ENCODE measurements at places on chromosomes 16 and 17.
A peak's percentile ranks its signal among the peaks of the same experiment; 100 is the strongest.

- DNase-seq, result no peak
Observed at GRCh38 chr16:70434484-70435260, 4.2 kb downstream of the ST3GAL2 start.

DNA sequence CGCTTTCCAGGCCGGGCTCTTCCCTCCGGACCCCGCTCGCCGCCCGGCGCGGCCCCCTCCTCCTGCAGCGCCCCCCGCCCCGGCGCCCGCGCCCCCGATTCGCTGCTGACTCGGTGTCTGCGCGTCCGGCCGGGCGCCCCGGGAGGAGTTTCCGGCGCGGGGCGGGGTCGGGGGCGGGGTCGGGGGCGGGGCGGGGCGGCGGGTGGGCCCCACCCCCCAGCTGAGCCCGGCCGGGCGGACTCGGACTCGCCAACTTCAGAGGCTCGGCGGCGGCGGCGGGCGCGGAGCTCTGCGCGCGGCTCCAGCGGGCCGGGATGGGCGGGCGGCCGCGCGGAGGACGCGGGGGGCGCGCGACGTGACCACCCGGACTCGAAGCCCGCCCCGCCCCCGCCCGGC, at the start of gene METRNL:
Gene METRNL, plus strand, starts transcription at position 258 of the 396 bp plus-strand sequence. CDS start 207 bp downstream, outside the sequence.
- DNase-seq, result peak; percentile 78

DNA sequence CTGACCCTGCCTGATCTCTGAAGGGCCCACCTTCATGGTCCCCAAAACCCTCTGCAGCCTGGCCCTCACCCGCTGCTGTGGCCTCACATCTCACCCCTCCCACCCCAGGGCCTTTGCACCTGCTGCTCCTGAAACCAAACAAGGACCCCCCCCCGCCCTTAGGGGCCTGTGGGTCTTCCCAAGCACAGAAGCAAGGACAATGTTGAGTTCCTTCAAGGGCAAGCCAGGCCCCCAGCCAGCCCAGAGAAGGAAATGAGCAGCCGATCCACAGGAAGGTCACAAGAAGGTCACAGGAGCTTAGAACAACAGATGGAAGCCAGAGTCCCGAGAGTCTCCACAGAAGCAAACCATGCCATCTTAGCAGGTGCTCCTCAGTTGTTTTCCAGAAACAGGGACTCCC, 493 bp upstream of the PDE6G start:
- no peak for DNase-seq

- no peak for DNase-seq
Observed at GRCh38 chr16:79309606-79310005, 290.9 kb downstream of the MAF start.

DNA sequence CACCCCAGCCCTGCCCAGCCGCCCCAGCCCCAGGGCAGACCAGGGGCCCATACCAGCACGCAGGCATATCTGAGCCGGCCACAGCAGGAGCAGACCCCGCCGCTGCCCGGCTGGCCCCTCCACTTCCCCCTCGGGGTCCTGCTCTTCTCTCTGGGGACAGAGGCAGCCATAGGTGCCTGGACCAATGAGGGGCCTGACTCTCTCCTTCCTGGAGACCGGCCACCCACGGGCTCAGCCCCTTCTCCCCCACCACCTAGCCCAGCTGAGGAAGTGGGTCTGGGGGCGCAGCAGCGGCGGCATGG, 3.8 kb downstream of the TMC6 start:
- no peak for DNase-seq

DNA sequence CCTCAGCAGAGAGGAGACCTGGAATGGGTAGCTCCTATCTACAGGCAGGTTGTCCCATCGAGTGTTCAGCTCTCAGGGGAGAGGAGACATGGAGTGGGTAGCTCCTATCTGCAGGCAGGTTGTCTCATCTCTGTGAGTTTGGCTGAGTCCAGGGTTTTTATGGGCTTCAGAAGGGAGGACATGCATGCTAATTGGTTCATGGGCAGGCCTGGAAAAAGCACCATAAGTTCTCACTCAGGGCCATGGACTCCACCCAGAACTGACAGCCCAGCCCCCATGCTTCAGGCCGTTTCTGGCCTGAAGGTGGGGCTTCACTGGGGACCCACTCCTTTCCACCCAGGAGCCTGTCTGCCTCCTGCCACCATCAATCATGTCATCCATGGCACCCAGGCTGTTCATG, 84.0 kb downstream of the CYB561 start:
- no peak for DNase-seq

GRCh38 chr16:87436225-87437172, 44.4 kb downstream of the MAP1LC3B start:
- DNase-seq, result no peak

DNA sequence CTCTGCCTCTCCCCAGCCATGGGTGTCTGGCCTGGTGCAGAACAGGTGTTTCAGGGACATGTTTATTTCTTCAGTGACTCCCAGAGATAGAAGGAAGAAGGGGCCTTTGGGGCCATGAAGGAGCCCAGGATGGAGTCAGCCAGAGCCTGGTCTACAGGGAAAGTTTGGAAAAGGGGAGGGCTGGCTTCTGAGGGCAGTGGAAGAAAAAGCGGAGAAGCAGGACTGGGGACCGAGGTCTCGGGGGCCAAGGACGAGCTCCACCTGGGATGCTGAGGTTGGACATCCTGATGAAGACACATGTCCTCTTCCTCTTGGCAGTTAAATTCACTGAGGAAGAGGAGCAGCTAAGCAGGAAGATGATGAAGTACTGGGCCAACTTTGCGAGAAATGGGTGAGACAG, 7.7 kb downstream of the CES2 start:
- DNase-seq, result no peak

GRCh38 chr17:60554377-60554788, 28.3 kb upstream of the APPBP2 start:
- DNase-seq, result peak; percentile 66

- no peak for DNase-seq
Observed at GRCh38 chr16:26649381-26650045, 417.2 kb upstream of the C16orf82 start.

DNA sequence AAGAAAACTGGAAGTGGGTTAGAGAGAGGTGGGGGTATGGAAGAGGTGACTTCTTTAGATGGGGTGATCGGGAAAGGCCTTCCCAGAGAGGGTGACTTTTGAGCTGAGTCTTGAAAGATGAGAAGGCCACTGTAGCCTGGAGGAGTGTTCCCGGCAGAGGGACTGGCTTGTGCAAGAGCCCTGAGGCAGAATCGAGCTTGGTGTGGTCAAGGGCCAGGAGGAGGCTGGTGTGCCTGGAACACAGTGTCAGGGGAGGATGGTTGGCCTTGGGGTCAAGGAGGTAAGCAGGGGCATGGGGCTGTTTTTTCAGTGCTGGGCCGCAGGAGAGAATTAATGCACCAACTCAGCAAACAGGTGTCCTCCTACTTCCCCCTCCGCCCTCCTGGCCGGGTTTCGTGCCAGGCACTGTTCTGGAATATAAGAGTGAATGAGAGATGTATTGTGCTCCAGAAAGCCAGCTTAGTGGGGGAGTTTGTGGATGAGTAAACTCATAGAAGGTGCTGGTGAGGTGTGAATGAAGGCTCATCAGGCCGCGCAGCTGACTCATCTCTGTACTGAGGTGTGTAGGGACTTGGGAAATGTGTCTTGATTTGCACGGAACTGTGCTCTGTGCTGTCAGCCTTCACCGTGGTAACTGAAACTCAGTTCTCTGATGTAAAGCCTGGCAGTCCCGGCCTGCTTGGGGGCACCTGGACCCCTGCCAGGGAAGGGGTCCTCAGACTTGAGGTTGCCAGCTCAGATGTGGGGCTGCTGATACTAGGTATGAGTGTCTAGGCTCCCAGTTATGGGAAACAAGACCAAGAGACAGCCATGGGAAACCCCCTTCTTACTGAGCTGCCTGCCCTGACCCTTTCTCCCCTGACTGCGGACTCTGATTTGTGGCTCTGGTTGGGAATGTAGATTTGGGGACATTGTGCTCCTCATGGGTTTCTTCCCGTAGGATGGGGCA, 15.3 kb downstream of the KSR1 start:
- no peak for DNase-seq

DNA sequence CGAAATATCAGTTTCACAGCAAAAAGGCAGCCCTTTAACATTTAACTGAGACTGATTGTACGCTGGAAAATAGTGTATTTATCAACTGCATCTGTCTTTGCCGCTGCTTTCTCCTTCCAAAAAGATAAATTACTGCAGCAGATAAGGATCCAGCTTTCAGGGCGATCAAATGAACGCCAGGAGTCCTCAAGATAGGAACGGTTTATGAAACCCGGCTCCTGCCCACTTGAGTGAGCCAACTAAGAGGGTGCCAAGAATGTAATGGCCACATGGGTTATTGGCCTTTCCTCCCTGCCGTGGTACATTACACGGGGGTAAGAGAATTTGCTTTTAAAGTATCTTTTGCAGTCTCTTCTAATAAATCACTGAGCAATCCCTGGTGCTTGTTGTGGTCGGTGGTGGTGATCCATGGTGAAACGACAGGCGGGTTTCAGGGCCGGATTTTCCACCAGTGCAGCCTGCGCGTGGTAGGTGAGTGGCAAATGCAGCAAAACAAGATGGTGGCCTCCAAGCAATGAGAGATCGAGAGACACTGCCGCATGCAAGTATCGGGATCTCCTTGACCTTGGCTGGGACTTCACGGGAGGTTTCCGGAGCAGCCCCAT, 67.5 kb upstream of the IRX6 start:
- no peak for DNase-seq

GRCh38 chr17:82984751-82985427, 94.5 kb upstream of the METRNL start:
- no peak for DNase-seq

DNA sequence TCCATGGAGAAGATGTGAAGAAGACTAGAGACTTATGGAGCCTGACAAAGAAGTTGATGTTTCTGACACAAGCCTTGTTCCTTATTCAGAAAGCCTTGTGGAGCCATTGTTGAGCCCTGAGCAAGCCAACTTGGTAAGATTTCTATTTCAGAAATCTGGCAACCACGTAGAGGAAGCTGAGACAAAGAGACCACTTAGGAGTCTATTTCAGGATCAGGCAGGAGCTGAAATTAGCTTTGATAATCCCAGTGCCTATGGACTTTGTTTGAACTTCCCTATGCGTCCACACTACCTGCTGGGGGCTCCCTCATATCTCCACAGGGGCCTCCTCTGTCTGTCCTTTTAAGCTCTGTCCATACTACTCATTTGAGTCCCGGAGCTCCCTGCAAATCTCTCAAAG, 540.0 kb upstream of the GOT2 start:
- DNase-seq, result no peak
